NAMALWA (cell line): ENCODE measurements at places on chromosomes 1 and 21.
A peak's percentile ranks its signal among the peaks of the same experiment; 100 is the strongest.

- no peak for DNase-seq
These were observed 68.9 kb downstream of the C4BPA start for GRCh38 chr1:207172885-207173284.

DNA sequence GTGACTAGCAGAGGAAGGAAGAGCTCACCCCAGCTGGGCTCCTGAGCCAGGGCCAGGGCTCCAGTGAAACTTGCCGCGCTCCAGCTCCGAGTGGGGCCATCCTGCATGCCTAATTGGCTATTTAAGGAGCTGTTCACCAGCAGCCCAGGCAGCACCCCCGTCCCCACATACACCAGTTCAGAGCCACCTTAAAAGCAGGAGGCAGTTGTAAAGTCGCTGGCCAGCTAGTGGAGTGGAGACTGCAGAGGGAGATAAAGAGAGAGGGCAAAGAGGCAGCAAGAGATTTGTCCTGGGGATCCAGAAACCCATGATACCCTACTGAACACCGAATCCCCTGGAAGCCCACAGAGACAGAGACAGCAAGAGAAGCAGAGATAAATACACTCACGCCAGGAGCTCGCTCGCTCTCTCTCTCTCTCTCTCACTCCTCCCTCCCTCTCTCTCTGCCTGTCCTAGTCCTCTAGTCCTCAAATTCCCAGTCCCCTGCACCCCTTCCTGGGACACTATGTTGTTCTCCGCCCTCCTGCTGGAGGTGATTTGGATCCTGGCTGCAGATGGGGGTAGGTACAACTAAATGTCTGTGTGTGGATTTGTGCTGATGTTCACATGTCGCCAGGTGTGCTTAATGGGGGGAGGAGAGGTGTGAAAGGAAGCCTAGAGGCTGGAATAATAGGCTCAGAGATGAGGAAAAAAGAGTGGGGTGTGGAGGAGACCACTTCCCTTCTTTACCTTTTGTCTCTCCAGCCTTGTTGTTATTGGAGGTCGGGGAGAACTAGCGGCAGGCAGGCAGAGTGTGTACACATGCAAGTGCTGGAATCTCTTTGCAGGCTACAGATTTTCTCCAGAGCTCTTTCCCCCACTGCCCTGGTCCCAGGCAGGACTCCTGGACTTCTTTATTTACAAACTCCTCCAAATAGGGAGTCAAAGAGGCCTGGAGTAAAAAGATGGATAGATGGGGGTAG, at the start of gene CA14:
TSS of gene CA14 (plus strand) at position 151 of the 962 bp plus-strand sequence. CDS start at position 506, 355 bp downstream.
- DNase-seq: no peak

GRCh38 chr1:202644219-202645096, 65.8 kb downstream of the SYT2 start:
- no peak for DNase-seq

- peak; percentile 90 for DNase-seq
These were observed 24.4 kb downstream of the RRAGC start for GRCh38 chr1:38834937-38835827.

- DNase-seq: peak; percentile 13
These were observed 81.3 kb upstream of the C21orf91 start for GRCh38 chr21:17900281-17900989.

GRCh38 chr1:22262583-22262982, 119.7 kb upstream of the WNT4 start:
- peak; percentile 80 for DNase-seq

DNA sequence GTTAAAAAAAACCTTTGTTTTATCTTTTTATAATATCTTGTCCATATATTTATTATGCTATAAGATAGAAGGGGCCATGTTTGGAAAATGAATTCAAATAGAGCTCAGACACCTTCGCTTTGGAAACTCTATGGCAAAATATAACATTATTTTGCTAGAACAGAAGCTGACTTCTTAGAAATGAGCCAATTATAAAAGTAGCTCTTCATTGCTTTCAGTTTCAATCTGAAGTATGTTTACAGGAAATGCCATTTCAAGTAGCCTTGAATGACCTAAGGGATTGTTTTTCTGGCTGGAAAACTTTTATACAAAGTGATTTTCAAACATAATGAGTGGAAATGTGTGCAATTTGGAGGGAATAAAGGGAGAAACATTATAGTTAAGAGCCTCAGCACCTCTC, 37.8 kb upstream of the GBP5 start:
- peak; percentile 11 for DNase-seq

DNA sequence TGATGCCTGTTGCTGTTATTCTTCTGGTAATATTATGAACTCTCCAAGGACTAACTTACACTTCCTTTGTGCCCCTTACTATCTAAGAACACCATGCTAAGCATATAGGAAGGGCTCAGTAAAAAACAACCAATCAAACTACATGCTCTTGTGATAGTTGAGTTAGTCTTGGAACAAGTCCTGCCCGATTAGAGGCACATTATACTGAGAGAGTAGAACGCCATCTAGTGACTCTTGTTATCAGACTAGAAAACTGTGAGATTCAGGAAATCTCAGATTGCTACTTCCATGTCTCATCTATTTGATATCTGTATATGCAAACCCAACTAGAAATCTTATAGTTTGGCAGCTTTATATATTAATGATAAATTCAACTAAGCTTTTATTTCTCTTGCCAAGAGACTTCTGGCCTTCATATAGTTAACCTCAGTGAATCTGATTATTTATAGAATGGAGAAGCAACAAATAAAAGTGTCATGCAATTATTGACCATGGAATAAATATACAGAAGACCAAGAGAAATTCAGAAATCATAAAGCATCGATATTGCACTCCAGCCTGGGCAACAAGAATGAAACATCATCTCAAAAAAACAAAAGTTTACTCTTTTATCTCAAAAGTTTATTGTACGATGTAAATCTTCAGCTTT, 7.8 kb upstream of the SRRM1 start:
- peak; percentile 88 for DNase-seq

DNA sequence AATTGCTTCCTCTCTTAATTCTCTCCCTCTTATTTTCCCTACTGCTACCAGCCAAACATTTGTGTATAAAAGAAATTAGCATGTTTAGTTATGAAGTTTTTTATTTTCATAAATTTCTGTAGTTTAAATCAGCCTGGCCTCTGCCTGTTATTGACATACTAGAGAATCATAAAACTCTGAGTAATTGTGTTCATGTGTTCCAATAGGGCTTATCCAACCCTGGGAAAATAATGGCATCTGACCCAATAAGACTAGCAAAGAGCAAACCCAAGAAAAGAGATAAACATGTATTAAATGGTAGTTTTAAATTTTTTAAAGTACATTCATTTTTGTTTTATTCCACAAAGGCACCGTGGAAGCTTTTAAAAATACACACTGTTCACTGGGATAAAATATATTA, 404.3 kb downstream of the HLX start:
- no peak for DNase-seq

GRCh38 chr1:213988507-213989001, 781 bp downstream of the PROX1 start:
- DNase-seq: no peak

GRCh38 chr1:42290130-42290529, 44.9 kb downstream of the FOXJ3 start:
- DNase-seq: no peak

DNA sequence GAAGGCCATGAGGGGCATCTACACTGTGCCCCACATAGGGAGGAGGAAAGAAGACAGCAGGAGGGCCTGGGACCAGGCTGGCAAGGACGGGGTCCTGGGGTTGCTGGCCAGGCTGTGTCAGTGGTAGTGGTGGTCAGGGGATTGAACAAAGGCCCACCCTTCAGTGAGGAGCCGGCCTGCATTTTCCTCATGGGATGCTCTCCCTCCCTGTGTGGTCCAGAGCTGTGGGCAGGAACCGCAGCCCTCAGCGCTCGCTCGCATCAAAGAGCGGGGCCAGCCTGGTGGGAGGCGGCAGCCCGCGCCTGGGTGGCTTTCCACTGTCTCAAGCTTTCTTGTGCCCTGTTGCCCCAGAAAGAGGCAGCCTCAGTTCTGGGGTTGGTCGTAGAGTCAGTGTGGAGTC, 24.8 kb downstream of the LHX4 start:
- no peak for DNase-seq

GRCh38 chr1:185693654-185694053, 40.5 kb upstream of the HMCN1 start:
- no peak for DNase-seq

- no peak for DNase-seq
These were observed 36.1 kb downstream of the PHC2 start for GRCh38 chr1:33394770-33395169.

DNA sequence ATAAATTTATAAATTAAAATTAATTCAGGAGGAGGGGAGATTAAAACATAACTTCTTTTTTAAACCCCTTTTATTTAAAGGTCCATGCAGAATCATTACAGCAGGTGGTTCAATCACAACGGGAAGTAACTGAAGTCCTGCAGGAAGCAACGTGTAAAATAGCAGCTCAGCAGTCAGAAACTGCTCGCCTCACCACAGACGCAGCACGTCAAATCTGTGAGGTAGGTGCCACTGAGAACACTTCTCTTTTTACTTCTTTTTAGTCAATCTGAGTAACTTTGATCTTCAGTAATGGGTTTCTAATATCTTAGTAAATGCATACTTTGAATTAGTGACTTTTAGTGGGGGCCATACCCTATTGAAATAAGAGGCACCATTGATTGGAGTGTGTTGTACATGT, 87.0 kb downstream of the CEP350 start:
- no peak for DNase-seq

DNA sequence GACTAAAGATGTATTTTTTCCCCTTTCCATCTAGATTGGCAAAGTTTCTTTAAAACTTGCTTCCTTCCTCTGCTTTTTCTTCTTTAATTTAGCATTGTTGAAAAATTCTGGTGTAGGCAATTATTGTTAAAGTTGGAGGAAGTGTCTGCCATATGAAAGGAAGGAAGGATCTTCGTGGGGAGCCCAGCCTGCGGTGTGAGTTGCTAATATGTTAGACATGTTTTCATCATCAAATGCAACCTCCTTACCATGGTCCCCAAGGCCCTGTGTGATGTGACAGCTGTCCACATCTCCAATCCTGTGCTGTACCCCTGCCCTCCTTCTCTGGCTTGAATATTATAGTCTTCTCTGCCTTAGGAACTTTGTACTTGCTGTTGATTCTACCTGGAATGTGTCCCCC, 81.0 kb upstream of the ZBTB18 start:
- DNase-seq: no peak

DNA sequence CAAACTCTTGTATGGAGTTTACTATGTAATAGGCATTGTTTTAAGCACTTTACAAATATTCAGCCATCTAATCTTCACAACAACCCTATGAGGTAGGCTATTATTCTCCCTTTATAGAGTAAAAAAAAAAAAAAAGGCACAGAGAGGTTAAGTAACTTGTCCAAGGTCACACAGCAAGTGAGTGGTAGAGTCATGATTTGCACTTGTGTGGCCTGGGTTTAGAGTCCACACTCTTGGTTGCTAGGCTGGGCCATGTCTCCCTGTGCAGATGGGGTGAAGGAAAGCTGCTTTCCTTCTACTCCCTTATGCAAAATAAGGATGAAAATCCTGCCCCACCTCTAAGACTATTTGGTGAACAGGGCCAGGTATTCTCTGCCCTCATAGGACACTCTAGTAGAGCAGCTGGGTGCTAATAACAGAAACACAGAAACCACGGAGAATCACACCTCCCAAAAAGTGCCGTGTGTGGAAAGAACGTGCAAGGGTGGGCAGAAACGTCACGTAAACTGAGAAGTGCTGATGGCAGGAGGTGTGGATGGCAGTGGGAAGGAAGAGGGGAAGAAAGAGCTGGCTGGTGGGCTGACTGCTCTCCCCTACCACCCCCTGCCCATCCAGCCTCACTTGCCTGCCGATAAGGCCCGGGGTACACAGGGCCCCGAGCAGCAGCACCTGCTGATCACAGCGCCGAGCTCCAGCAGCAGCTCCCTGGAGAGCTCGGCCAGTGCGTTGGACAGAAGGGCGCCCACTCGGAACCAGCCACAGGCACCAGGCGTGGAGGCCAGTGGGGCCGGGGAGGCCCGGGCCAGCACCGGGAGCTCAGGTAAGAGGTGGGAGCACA, 28.3 kb upstream of the VPS13D start:
- no peak for DNase-seq

DNA sequence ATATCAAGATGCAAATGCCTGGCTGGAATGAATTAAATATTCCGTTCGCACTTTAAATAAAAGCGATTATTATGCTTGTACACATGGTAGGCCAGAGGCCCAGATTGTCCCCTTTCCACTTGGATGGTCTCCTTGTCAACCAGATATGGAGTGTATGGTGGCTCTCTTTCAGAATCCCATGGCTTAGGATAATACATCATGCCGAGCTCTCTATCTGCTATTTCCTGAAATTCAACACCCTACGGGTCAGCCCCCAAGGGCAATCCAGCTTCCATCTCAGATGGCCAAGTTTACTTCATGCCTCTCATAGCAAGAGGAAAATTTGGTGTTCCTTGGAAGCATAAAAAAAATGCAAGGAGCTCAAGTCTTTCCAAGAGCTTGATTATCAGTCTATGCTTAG, 25.4 kb upstream of the FMO1 start:
- DNase-seq: no peak

GRCh38 chr1:227321035-227321434, 2.7 kb upstream of the CDC42BPA start:
- no peak for DNase-seq

GRCh38 chr21:23445307-23445706, 2162.0 kb downstream of the MRPL39 start:
- DNase-seq: no peak

DNA sequence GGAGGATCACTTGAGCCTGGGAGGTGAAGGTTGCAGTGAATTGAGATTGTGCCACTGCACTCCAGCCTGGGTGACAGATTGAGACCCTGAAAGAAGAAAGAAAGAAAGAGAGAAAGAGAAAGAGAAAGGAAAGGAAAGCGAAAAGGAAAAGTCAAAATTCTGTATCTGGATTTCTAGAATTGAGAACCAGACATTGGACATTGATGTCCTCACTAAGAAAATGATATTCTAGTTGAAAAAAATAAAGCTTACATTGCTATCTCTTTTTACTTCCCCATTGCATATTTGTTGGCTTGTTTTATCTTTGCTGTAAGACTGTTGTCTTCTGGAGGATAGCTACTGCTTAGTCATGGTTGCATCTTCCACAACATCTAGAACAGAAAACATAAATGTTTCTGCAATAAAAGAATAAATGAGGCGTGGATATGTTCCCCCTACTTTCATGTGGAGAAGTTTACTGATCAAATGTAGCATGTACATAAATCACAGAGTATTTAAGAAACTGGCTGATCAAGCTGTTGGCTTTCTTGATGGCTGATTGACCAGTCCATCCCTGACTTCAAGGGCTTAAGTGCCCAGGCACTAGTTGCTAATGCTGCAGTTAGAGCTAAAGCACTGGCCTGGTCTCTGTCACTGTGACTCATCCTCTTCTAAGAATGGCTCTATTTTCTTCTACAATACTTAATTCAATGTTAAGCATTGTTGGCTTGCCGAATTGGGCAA, 17.7 kb downstream of the CD53 start:
- DNase-seq: no peak

- no peak for DNase-seq
These were observed 4.1 kb downstream of the CDC42BPA start for GRCh38 chr1:227314014-227314848.

- DNase-seq: no peak
These were observed 193.9 kb downstream of the DHRS3 start for GRCh38 chr1:12424087-12424529.

DNA sequence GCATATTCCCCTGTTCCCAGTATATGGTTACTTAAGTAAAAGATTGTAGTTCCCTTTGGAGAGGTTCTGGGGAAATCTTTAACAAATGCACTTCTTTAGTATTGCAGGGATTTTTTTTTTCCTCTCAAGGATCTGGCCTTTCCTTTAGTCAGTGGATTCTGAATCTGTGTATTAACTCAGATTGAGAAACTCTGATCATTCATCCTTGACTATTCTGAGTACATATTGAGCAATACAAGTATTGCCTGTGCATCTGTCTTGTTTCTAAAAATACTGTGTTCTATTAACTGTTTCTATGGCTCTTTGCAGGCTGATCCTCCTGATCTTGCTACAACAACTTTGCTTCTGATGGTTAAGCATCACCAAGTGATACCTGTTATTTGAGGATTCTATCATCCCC, 67.8 kb upstream of the FGGY start:
- DNase-seq: no peak
